ENCODE measurements at places on chromosomes 2 and 18.

GRCh38 chr2:3759331-3759730 lies 56.0 kb downstream of the DCDC2C start:
- DNase-seq = no peak

DNA sequence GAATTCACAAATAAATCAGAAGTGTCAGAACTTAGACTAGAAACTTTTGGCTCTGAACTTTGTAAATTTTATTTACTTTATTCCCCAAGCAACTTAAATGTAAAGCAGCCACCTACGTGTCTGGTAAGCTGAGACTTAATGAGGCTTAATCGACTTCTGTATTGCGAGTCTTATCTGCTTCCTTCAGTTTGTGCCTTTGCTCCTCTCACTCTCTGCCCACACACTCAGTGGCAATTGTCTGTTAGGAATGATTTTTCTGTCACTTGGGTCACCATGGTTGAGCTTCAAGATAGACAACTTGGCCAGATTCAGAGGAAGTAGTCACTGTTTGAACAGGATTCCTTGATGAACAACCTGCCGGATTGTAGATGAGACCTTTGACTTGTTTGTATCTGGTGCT lies 691.4 kb upstream of the FSHR start:
- DNase-seq = no peak

GRCh38 chr18:74589021-74589420 lies 8.6 kb upstream of the ZNF407 start:
- DNase-seq = no peak

GRCh38 chr2:174180165-174180724 lies 68.1 kb downstream of the OLA1 start:
- DNase-seq = no peak

GRCh38 chr18:51051105-51051712 lies 21.2 kb downstream of the SMAD4 start:
- DNase-seq = no peak

DNA sequence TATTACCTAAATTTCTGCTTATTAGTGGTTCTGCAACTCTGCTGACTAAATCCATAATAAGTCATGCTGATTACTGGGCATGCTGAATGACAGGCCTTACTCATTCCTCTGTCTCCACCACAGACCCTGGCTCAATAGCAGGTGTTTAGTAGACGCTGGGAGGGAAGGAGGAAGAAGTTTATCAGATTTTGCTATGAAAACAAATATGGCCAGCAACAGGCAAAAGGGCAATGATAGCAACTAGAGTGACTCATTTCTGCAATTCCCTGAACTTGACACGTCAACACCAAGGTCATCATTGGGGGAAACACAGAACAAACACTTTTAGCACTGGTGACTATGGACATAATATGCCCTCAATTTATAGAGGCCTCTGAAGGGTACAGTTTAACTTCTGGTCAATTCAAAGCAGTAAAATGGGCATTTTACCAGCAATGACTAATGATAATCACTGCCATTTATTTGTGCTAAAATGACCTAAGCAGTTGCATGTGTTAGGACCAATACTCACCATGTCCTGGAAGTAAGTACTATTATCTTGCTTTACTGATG lies 35.2 kb downstream of the TMEM163 start:
- DNase-seq = no peak

- no peak for DNase-seq
Measured at GRCh38 chr18:8411492-8411891, 197.7 kb upstream of the RAB12 start.

DNA sequence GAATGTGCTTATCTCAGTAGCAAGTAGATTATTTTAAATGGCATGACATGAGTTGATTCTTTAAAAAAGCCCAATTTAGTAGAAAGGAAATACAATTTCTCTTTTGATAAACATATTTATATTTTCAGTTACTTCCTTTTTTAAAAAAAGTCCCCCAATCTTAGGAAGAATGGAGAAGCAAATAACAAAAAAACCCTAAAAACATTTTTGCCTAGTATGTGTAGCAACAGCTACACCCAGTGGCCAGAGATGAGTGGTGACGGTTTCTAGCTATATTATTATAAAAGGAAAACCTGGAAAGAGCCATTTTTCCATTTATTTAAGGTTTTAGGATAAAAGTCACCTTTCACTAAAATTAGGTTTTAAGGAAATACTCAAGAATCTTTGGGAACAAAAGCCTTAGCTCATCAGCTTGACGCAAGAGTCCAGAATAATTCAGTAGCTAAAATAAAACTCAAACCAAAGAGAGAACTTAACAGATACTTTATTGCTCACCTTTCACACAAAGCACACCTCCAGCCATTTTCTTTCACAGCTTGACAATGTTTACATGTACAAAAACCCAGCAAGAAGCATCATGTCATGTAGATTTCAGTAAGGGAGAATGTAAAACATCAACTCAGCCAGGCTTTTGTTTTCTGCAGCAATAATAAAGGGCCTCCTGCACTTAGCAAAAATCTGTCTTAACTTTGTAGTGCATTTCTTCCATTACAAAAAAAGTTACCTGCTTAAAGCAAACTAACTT lies 15.7 kb downstream of the FAM98A start:
- no peak for DNase-seq

DNA sequence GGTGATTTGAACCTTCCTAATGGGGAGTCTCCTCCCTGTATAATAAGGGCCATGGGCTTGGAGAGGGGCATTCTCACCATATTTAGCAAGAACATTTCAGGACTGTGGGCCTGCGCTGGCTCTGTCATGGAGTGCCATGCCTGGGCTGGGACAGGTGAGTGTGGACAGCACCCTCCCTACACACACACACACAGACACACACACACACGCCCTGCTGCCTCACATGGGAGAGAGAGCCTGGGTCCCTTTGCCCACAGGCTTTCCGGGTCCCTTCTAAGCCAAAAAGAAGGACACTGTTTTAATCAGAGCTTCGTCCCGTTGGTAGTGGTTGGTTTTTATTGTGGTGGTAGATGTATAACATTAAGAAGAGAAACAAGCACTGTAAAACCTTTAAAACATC lies 31.4 kb upstream of the TMEM87B start:
- no peak for DNase-seq
